Fibroblast of the aortic adventitia (primary cell): ENCODE measurements at places on chromosomes 7 and 10. TPM values are rescaled to one million over a fixed set of nuclear protein-coding genes. Genes with fewer than 3 reads are reported as not detected.
A peak's percentile ranks its signal among the peaks of the same experiment; 100 is the strongest.

The ASB15 gene
- total RNA-seq: not detected in 2 replicates

The CFAP46 gene
- 0.09 and 1.5 TPM in 2 replicates for total RNA-seq

The SRRM3 gene
- total RNA-seq: 0.18 and 1.3 TPM in 2 replicates

The PON3 gene
- 0.82 TPM in 1 of 2 replicates, not detected in the other for total RNA-seq

DNA sequence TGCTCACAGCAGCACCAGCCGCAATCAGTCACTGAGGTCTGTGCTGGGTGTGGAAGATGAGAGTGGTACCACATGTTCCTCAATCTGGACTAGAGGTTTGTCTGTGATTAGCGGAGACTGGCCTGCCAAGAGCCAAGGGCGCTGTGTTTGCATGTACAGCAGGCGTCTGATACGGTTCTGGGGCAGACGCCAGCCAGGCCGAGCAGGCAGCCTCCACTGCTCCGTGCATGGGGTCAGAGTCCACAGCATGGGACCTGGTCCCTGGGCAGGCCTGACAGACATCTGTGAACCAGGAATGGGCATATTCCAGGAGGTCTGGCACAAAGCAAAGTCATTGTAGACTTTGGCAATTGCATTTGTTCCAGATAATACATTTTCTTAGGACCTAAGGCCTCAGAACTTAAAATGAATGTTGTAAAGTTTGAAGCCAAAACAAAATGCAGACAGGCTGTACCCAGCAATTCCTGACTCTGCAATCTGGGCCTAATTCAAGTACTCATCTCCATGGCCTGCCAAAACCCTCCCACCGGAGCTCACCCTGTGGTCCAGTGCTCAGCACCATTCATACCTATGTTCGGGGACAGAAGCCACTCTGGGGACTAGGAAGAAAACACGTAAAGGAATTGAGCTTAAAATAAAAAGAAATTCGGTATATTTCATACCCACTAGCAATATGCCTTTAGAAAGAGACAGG is 50.0 kb upstream of the FAM20C start:
- DNase-seq: peak; percentile 82

DNA sequence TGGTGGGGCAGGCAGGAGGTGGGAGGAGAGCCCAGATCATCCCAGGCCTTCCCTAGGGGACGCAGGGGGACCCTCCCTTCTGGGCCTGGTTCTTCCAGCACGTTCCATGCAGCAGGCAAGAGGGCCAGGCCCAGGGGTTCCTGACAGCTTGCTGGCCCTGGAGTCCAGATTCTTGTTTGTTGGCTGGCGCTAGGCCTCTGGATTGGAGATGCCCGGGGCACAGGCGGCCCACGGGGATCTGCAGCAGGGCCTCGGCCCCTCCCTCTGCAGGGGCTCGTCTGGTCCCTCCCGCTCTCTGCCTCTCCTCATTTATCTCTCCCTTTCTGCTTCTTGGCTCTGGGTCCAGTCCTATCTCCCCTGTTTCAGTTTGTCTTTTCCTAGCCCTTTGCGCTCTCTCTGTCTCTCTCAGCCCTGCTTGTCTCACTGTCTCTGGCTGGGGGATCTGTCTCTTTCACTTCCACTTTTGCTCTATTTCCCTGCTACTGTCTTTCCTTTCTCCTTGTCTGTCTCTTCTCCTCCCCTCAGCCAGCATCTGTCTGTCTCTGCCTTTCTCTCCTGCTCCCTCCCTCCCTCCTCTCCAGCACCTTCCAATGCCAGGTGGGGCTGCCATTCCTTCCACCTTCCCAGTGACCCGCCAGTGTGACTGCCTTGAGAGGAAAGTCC is 1.1 kb upstream of the AQP1 start:
- no peak for DNase-seq

DNA sequence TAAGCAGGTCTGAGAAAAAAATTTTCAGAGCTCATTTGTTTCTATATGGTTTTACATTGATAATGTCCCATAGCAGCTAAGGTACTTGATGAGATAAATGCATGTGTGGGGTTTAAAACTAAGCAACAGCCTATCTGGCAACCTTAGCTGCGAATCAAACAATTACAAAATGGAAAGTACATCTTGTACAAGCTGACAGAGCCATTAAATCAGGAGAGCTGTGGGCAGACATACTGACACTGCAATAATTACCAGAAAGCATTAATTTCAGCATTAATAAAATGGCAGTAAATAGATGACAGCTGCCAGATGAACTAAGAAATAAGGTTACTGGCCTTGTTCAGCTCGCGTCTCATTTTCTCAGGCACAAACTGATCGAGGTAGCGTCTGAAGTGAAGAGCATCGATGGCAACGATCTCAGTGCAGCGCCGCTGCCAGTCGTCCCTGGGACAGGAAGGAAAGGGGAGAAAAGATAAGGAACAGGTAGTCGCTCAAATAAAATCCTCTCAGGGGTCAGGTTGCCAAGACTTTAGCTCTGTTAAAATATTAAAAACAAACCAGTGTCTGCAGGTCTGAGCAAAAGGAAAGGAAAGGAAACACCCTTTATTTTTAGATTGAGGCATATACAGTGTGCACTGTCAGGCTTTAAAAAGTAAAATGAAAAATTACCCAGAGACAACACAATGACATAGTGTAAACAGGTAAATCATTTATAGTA is 79.7 kb upstream of the OGDHL start:
- no peak for DNase-seq

DNA sequence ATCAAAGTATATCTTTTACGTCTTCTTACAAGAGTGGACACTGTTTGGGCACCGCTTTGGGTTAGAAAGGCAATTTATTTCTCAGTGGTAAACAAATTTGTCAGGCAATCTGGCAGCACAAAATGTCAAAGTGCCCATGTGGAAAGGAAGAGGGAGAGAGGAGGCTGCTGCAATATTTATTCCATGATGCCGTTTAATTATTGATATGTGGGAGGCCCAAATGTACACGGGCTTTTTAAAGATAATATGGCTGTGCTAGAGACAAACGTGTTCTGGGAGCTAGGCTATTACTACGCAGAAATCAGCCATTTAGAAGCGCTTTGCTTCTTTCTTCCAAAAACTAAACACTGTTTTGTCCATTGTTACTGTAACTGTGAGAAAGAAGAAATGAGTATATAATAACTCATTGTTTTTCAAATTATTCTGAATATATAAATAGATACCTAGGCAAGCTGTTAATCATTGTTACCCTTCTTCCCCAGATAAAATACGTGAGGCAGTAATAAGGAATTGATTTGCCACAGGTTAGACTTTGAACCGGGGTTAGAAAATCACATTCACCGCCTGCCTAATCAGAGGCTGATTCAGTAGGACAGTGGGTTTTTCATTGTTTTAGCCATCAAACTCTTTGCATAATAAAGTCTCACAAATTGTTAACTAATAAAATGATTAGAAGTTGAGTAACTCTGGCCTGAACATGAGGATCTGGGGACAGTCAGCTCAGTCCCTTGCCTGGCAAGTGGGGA is 116.5 kb upstream of the FRMD4A start:
- no peak for DNase-seq

- DNase-seq: no peak
Observed at GRCh38 chr10:114772496-114773196, 48.9 kb upstream of the FHIP2A start.

GRCh38 chr7:148665221-148665620 is 33.5 kb upstream of the CUL1 start:
- peak; percentile 26 for DNase-seq

- DNase-seq: no peak
Observed at GRCh38 chr10:26217396-26218086, 967 bp downstream of the GAD2 start.

DNA sequence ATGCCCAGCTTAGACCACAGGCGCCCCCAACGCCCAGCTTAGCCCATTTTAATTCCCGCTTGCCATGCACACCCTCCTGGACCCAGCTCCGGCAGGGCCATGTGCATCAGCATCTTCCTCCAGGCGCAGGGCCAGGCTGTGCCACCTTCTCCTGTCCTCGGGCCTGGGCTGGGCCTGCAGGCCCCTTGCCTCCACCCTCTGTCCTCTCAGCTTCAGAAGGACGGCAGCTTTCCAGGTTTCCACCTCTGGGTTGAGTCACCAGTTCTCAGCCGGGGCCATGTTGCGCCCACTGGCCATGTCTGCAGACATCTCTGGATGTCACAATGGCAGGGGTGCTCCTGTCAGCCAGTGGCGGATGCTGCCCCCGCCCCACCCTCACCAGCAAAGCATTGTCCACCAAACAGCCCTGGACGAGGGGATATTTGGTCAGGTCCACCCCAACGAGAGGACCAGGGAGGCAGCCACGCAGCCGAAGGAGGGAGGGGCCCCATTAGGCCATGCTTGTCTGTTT is 59.1 kb upstream of the NKX6-2 start:
- no peak for DNase-seq

- DNase-seq: peak; percentile 11
Observed at GRCh38 chr10:18545621-18546305, 105.6 kb downstream of the NSUN6 start.

DNA sequence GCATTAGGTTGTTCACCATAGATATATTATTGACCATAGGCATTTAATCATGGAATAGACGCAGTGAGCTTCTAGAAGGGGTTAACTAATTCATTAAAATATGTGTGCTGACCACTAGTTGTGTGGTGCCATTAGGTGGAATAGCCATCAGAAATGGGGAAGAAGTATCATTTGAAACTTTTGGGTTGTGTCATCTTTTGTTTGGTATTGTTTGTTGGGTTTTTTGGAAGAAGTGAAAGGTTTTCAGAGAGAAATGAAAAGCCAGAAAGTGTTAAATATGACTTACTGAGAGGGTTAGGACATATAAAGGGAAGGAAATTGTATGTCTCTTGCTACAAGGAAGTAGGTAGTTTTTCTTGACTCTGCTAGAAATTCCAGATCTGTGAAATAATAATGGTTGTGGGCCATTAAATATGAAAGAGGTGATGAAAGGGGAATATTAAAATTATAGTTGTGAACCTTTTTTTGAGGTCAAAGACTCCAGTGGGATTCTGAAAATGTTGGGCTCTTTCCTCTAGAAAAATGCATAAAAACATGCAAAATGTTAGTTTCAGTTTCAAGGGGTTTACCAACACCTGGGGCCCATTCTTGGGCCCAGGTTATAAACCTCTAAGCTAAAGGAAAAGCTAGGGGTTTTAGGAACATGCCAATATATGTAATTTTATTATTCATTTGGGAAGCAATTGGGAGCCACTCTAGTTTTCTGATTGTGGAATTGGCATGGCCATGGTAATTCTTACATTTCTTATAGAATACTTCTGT is 348.5 kb downstream of the BBS9 start:
- DNase-seq: no peak

GRCh38 chr10:79203014-79203644 is 134.4 kb downstream of the ZMIZ1 start:
- DNase-seq: no peak

DNA sequence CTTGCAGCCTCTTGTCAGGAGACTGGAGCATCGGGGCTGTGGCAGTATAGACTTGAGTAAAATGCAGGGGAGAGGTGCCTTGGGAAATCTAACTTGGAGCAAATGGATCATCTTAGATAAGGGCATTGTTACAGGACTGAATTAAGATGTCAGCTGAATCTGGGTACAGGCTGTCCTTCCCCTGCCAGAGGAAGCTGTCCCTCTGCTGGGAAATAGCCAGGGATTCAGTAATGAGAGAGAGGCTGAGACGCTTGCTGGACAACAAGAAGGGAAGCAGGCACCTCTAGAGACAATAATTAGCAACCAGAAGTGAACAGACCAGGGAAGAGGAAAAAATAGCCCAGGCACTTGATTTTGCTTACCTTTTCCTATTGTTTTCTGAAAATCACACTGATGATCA is 20.7 kb upstream of the RAPGEF5 start:
- DNase-seq: no peak

GRCh38 chr10:43739161-43739560 is 90.5 kb upstream of the ZNF32 start:
- peak; percentile 83 for DNase-seq

- peak; percentile 28 for DNase-seq
Observed at GRCh38 chr10:97279121-97279815, 13.2 kb downstream of the ARHGAP19 start.

GRCh38 chr10:127735723-127736221 is 1.2 kb upstream of the FOXI2 start:
- no peak for DNase-seq

DNA sequence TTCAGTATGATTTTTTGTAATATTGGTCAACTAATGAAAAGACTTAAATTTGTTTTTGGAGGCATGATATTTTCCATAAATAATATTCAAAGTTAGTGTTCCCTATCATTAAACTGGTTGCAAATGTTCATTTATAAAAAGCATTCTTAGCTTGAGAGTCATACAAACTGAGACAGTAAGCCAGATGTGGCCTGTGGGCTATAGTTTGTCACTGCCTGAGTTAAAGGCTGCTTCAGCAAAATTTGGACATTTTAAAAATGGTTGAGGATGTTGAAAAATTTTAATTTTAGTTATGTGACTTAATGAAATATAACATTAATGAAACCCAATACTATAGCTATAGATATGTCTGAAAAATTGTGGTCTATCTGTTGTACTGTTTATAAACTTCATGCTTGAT is 180.2 kb upstream of the CACNA2D1 start:
- peak; percentile 8 for DNase-seq

DNA sequence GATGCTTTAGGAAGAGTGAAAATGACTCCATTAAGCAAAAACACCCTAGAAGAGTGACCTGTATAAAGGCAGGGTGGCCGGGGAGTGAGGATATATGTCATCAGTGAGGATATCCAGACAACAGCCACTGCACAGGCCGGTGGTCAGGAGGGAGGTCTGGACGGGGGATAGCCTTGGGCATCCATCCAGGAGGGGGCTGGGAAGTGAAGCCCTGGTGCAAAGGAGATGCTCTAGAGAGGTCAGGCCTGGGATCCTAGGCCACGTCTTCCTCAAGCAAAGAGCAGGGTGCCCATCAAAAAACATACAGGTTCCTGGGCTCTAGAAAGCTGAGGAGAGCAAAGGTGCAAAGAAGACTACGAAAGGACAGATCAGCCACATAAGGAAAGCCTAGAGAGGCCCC is 25.6 kb downstream of the FAM171A1 start:
- DNase-seq: no peak

- no peak for DNase-seq
Observed at GRCh38 chr10:125859128-125859817, 21.8 kb downstream of the DHX32 start.

- no peak for DNase-seq
Observed at GRCh38 chr7:100346921-100347320, 11.0 kb upstream of the PILRB start.

DNA sequence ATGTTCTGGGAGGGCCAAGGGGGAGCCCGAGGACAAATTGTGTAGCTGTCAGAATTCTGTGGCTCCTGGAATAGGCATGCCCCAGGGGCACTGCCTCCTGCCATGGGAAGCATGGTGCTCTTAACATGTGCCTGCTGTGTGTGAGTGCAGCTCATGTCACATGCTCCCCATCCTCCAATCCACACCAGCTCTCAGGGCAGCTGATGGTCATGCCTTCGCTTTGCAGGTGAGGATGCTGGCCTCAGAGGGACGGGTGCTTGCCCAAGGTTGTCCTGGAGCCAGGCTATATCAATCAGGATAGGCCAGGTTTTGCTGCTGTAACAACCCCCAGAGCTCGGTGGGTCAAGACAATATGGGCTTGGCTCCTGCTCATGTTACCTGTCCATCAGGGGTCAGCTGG is 303.4 kb downstream of the RPS24 start:
- no peak for DNase-seq

GRCh38 chr7:84447636-84448293 is 253.2 kb upstream of the SEMA3A start:
- DNase-seq: no peak
